ENCODE measurements at places on chromosomes 4 and X. TPM values are rescaled to one million over a fixed set of nuclear protein-coding genes. Genes with fewer than 3 reads are reported as not detected.
A peak's percentile ranks its signal among the peaks of the same experiment; 100 is the strongest.

DNA sequence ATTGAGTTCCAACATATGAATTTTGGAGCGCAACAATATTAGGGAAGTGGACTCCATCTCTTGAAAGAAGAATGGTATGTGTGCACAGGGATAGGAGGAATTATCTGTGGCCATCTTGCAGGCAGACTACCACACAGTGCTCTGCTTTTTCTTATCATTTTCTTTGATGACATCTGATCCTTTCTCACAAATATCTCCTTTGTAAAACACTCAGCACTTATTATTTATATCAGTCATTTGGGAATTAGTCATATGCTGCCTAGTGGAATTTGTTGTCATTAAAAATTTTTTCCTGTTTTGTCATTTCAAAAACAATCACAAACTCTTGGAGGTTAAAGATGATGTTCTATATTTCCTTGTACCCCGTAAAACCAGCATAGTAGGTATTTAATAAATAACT lies 444.3 kb upstream of the ATOH1 start:
- DNase-seq: no peak

GRCh38 chr4:22363036-22363435 lies 152.8 kb downstream of the ADGRA3 start:
- no peak for DNase-seq

DNA sequence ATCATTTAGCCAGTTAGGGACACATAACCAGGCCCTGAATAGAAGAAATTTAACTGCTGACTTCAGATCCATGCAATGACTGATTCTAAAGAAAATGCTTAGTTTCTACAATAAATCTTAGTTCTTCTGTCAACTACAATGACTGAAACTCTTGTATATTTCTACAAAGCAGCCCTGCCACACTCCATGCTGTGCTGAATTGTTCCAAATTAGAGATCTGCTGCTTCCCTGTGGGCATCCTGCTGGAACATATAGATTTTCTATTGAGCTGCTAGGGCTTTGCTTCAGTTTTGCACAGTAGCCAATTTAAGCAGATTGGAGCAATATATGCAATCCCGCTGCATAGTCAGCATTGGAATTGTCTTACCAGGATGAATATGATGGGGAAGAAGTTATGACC lies 312.8 kb upstream of the SMIM31 start:
- no peak for DNase-seq

GRCh38 chr4:82696117-82696860 lies 102.3 kb downstream of the SCD5 start:
- DNase-seq: no peak

DNA sequence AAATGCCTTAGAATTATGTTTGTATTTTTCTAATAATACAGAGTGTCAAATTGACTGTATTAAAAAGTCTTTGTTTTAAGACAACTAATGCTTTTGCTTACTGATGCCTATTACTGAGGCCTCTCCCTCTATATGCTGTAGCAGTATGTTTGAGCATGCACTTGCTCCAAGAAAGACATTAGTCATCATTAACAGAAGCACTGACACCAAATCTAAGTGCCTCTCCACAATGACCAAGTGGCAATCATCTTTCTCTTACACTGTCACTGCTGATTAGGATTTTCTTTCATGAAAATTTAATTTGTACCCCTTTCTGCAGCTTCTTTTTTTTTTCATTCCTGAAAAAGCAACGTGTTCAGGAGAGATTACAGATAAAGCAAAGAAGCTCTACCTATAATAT lies 11.1 kb upstream of the MAB21L2 start:
- DNase-seq: peak; percentile 23

GRCh38 chr4:27716693-27717430 lies 856.2 kb downstream of the STIM2 start:
- no peak for DNase-seq

Gene RNF150
- polyA plus RNA-seq: not detected

Gene SMARCA1
- 1.8 TPM for polyA plus RNA-seq
